Caco-2 (cell line): ENCODE measurements at places on chromosomes 4 and X.

DNA sequence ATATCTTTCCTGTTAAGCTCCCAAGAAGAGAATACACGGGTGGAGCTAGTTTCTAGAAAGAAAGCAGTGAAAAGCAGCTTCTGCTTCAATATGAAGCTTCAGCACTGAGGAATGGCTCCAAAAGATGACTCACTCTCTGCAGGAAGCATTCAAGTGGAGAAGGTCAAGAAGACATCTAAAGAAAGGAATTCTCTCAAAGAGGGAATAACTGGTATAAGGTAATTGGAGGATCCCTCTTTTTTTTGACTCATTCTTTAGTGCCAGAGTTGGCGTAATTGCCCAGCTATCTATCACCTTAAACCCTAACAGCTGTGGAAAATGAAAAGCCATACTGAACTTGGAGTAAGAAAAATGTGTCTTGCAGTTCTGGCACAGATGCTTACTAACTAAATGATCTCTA is 3.5 kb downstream of the EDA2R start:
- no peak for DNase-seq

- DNase-seq, result no peak
Observed at GRCh38 chr4:161188578-161188977, 975.2 kb downstream of the FSTL5 start.

DNA sequence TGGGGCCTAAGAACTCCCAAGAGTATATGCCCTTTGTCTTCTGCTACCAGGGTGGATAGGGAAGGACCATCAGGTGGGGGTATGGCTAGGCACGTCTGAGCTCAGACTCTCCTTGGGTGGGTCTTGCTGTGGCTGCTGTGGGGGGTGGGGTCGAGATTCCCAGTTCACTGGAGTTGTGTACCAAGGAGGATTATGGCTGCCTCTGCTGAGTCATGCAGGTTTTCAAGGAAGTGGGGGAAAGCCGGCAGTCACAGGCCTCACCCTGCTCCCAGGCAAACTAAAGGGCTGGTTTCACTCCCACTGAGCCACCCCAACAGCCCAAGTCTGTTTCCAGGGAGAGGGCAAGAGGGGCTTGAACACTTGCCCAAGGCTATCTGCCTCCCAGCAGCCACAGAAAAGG is 249.7 kb downstream of the NR3C2 start:
- no peak for DNase-seq

DNA sequence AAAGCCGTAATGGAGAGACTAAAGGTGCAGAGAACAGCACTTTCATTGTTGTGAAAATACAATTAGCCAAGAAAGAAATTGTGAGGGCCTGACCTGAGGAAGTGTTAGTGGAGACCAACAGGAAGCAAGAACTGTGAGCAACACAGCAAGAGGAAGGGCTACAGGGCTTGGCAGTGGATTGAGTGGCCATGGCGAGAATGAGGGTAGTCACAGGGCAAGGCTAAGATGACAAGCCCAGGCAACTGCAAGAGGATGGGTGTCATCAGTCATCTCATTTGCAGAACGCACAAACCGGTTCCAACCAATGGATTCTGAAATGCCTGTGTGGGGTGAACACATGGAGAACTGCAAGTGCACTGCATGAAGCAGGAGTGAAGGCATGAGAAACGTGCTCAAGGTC is 3.6 kb downstream of the SLC10A6 start:
- DNase-seq, result no peak

DNA sequence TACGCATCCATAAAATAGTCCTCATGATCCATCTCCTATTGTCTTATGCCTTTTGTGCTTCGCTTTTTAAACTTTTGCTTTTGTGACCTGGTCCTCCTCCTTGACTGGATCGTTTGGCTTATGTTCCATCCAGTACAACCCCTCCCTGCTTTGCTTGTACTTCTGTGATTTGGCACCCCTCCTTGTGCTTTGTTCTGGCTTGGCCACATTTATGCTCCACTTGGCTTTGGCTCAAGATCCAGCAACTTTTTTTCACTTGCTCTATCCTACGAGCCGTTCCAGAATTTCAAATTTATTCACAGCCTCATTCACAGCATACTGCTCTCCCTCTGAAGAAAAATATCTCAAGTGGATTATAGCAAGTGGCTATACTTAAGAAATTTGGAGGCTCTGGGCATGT is 28.0 kb upstream of the GLRA2 start:
- no peak for DNase-seq

DNA sequence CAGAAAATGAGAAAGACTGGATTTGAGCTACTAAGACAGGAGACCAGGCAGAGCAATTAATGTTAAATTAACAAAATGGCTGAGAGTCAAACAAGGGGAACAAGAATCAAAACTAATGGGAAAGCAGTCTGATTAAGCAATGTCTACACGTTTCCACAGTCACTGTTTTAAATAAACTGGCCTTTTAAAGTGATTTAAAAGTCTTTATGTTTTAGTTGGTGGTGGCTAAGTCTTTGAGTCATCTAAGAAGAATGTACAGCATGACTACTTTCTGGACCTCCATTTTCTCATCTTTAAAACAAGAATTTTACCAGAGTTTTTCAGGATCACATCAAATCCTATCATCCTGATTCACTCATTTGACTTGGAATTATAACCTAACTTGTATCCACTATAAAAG is 233.8 kb downstream of the ENOX2 start:
- DNase-seq, result no peak

GRCh38 chr4:80655662-80656061 is 320.1 kb downstream of the CFAP299 start:
- no peak for DNase-seq

DNA sequence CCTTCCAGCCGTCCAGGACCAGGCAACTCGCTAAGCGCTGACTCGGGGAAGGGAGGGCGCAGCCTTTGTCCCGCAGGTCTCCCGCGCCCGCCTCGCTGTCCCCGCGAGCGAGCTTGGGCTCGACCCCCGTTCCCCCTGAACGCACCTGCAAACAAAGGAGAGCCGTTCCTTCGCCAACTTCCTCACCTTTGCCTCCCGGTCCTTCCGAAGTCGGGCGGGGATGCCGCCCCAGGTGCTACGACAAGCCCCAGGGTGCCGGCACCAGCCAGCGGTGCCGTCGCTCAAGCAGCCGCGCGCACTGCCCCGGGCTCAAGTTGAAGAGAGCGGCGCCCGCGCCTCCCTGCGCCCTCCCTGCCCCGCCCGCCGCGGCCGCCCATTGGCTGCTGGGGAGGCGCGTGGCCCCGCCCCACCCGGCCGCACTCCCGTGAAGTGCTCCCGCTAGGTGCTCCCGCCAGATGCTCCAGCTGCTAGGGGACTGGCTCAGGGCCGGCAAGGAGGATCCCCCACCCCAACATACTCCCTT is 107.1 kb downstream of the NSUN7 start:
- DNase-seq, result no peak

- DNase-seq, result peak; percentile 74
Observed at GRCh38 chrX:46796574-46797191, 37.8 kb upstream of the SLC9A7 start.

DNA sequence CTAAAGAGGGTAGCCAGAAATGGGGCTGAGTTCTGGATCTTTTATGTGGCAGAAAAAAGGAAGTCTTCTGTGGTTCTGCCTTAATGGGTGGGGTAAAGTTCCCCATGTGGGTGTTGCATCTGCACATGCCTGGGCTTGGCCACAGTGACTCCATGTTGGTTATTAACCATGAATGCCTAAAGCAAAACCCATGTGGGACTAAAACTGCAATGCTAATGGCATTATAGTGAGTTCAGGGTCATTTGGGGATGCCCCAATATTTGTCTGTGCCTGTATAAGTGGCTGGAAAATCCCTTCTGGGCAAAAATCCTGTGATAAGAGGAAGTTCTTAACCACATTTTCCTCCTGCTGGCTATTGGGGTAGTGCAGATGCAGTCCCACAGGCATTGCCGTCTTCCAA is 857.4 kb downstream of the FAT4 start:
- no peak for DNase-seq

DNA sequence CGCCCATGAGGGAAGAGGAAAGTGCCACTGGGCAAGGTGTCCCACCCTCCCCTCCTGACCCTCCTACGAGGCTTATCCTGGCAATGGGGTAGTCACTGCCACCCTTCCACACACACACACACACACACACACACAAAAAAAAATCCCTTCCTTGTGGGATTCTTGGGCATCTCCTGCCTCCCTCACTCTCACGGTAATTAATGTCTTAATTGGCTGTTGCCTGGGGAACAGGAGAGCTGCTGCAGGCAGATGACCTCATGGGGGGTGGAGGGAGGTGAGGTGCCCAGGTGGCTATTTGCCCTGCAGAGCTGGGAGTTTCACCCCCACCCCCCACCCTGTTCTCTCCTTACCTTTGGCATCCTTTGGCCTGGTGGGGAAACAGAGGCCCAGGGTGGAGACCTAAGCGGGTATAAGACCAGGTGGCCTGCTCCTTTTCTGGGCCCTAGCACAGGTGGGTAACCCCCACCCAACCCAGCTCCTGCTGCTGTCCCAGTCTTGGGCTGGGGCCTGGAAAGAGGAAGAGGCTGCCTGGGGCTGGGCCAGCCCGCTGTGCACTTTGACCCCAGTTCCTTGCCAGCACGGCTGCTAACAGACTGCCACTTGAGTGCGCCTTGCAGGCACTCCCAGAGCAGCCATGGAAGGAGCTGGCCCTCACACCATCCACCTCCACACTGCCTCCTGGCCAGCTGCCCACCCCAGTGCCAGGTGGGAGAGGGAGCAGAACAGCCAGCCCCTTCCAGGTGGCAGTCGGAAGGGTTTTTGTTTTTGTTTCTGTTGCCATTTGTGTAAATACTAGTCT is 12.6 kb downstream of the EFNB1 start:
- DNase-seq, result no peak

- no peak for DNase-seq
Observed at GRCh38 chr4:89110541-89110985, 770 bp upstream of the TIGD2 start.

DNA sequence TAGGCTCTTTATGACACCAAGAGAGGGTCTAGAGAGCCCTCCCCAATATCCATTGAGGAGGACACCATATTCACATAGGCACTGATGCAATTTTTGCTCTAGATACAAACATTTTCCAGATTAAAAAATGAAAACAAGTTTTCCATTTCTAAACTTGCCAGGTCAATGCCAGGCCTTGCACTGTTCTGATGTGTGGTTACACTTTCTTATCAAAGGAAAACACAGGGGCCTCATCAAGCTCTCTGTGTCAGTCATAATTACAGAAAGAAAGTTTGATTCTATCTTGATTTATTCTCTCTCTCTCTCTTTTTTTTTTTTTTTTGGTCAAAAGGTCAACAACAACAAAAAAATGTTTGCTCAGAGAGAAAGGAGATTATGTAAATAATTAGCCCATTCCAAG is 80.2 kb upstream of the ACSL4 start:
- DNase-seq, result no peak

- DNase-seq, result no peak
Observed at GRCh38 chr4:81566161-81566591, 94.5 kb upstream of the RASGEF1B start.

GRCh38 chr4:153258750-153259149 is 54.5 kb downstream of the TRIM2 start:
- no peak for DNase-seq
